ENCODE measurements at places on chromosomes 11 and 22. TPM values are rescaled to one million over a fixed set of nuclear protein-coding genes. Genes with fewer than 3 reads are reported as not detected.

The CYB561A3 gene
- 33.8 TPM for total RNA-seq

The AMBRA1 gene
- 16.7 TPM for total RNA-seq

The ACTN3 gene
- total RNA-seq = 0.07 TPM

The NOL12 gene
- 26.8 TPM for total RNA-seq

The KCNQ1 gene
- 0.04 TPM for total RNA-seq

The DKK3 gene
- total RNA-seq = 287 TPM

All from pulmonary artery endothelial cell (primary cell).